Activated naive CD4-positive, alpha-beta T cell treated with Interleukin-2 at 50 U/mL for 16 hours (primary cell): ENCODE measurements at places on chromosomes 11 and 22.

DNA sequence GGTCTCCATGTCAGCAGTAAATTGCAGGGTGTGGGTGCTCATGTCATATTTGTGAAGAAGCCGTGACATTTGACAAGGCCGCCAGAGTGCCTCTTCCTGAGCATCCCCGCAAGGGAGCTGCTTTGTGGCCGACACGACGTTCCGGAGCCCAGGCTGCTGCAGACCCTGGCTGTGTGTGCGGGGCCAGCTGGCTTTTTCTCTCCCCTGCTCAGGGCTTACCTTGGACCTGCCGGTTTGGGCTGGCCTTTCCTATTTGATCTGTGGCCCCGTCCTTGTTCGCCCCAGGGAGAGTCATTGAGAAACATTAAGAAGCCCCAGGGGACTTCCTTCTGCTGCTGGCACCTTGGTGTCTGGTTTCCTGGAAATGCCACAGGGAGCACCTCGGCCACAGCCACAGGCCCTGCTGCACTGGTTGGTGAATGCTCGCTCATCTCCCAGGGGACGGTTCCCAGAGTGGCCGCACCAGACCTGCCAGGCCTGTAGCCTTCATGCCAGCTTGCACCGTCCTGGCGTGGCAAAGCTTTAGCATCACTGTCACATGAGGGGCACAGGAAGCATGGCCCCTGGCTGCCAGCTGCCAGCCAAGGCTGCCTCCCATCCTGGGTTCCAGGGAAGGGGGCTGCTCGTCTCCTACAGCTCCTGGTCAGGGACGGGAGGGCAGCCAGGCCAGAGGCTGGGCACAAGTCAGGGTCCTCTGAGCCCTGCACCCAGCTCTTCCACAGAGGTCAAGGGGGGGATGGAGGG lies 5.4 kb downstream of the GRK2 start:
- DNase-seq: peak; percentile 65

DNA sequence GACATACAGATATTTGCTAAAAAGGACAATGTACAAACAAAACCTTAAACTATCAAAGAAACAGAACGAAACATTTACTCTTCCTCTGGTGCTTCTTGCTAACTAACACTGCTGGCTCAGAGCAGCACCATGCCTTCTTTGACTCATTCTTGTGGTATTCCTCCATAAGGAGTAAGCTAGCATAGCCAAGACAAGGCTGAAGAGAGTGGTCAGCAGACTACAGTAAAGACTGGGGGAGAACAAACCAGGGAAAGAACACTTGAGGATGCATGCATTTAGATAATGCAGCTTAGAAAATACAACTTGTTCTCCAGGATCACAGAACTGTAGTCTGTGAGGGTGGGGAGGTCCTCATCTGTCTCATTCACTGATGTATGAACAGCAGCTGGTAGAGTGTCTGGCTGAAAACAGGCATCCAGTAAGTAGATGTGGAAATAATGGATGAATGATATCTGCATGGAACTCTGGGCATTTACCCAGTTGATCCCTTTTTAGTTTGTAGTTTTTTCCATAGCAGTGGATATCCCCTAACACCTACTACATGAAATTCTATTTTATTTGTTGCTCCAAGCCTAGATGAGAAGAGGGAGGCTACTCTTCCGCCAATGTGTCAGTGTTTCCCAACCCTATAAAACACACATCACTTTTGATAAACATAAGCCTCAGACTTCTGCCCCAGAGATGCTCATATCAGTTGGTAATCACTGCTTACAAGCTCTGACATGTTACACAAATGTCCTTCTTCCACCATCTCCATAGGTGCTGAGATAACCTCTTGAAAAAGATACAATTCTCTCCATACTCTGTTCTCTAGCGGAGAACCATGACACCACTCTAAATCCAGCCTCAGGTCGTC lies 7.3 kb downstream of the SNX19 start:
- DNase-seq: no peak

GRCh38 chr11:70312401-70313357 lies 42.2 kb downstream of the PPFIA1 start:
- DNase-seq: no peak

- DNase-seq: no peak
Measured at GRCh38 chr22:20589614-20590476, 82.4 kb downstream of the MED15 start.

DNA sequence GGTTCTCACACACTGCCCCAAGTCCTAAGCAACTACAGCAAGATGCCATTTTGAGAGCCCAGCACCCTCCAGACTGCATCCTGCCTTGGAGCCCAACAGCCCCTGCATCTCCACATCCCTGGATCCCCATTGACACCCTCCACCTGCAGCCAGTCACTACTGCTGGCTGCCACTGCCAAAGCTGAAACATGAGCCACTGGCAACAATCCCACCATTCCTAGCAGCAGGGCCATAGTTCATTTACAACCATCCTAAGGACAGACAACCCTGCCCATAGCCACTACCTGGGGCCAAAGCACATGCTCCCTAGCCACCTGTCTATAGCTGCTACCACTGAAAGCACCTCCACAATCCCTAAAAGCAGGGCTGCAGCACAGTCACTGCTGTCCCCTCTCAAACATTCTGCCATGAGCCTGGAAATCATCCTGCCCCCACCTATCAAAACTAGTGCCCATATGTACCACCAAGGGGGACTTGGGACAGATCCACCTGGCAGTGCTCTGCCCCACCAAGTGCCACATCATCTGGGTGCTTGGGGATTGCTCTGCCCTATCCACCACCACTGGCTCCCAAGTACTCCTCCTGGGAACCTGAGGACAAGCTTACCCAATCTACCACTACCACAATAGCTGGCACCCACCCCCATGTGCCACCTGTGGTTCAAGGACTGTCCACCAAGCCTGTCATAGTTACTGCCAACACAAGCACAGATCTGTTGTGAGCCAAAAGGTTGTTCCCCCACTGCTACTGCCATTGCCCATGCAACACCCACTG lies 138.8 kb upstream of the SOX6 start:
- no peak for DNase-seq

DNA sequence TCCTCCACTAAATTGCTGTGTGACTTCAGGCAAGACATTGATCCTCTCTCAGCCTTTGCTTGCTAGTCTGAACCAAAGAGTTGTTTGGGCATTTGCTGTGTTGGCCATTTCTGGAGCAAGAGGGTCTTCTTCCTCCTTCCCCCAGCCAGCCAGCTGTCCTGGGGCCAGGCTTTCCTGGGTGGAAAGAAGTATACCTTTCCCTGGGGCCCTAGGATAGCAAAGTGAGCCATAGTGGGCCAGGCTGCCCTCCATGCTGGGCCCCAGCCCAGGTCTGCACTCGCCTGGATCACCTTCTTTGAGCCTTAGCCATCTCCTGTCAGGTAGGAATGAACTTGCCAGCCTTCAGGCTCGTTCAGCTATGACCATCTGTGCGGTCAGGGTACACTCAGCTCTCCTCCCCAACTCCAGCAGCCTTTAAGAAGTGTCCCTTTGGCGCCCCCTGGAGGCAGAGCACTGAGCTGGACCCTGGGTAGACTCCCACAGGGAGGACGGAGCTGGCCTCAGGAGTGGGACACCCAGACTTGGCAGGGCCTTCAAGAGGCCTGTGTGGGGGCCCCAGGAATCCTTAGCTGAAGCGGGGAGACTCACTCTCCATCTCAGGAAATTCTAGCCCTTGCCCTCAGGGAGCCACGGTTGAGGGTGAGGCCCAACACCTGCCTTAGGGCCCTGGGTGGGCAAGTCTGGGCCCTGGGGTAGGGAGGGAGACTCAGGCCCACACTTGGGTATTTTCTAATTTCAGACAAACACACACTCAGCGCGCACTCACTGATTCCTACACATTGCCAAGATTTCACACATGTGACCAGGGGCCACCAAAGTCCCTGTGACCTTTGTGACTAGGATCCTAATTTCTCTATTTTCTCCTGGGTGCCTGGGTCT lies 35.6 kb upstream of the TPBGL start:
- peak; percentile 85 for DNase-seq

GRCh38 chr11:121391914-121392313 lies 60.2 kb upstream of the SORL1 start:
- DNase-seq: no peak

GRCh38 chr22:36461665-36462649 lies 19.5 kb downstream of the TXN2 start:
- DNase-seq: no peak

- DNase-seq: no peak
Measured at GRCh38 chr11:23398052-23398451, 537.8 kb upstream of the CCDC179 start.

GRCh38 chr11:46492532-46492931 lies 101.0 kb upstream of the CHRM4 start:
- DNase-seq: no peak

- no peak for DNase-seq
Measured at GRCh38 chr11:2737866-2738265, 38.1 kb upstream of the KCNQ1OT1 start.

- DNase-seq: no peak
Measured at GRCh38 chr11:6681949-6682348, 1.2 kb downstream of the MRPL17 start.

DNA sequence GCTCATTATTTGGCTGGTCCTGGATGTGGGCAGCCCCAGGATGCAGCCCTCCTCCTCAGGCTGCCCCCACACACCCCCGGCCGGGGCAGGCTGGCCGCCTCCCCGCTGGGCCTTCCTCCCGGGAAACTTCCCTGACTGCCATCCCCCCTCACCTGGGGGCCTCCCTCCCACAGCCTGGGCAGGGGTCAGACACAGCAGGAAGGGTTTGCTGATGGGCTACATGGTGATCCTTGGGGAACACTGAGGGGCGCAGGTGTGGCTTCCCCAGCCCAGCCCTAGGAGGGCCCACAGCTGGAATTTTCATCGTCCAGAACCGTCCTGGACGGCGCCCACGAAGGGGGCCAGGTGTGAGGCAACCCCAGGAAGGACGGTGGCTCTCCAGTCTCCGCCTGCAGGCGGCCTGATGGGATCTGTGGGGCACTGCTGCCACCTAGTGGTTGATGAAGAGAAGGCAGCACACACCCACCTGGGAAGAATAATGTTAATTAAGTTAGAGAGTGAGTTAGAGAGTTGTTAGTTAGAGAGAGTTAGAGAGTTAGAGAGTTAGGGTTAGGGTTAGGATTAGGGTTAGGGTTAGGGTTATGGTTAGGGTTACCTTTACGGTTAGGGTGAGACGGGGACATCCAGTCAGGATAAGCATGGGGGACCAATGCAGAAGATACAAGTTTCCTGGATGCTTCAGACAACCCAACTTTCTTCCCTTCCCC lies 75.9 kb upstream of the PRR5 start:
- peak; percentile 79 for DNase-seq

- no peak for DNase-seq
Measured at GRCh38 chr22:27296091-27296675, 505.4 kb downstream of the MN1 start.

DNA sequence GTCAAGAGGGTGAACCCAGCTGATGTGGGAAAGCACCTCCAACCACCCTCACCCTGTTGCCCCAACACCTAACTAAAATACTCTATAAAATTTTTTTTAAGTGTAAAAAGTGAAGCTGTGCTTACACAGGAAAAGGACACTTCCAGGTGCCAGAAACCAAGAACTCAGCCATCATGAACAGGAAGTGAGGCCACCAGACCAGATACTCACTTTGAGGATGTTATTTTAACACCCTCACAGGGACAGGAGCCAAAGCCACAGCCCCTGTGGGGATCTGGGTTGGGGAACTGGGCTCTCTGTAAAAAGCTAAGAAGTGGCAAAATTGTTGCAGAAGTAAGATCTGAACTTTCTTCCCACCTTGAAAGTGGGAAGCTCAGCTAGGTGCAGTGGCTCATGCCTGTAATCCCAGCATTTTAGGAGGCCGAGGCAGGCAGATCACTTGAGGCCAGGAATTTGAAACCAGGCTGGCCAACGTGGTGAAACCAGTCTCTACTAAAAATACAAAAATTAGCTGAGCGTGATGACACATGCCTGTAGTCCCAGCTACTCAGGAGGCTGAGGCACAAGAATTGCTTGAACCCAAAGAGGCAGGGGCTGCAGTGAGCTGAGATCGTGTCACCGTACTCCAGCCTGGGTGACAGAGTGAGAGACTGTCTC lies 3.8 kb downstream of the RSPH14 start:
- DNase-seq: peak; percentile 20
